NCI-H2081 treated with DMSO at 0.1 percent for 48 hours (cell line): ENCODE measurements at places on chromosomes 6 and 20.

GRCh38 chr6:14459315-14459714 lies 341.7 kb downstream of the CD83 start:
- no peak for DNase-seq

DNA sequence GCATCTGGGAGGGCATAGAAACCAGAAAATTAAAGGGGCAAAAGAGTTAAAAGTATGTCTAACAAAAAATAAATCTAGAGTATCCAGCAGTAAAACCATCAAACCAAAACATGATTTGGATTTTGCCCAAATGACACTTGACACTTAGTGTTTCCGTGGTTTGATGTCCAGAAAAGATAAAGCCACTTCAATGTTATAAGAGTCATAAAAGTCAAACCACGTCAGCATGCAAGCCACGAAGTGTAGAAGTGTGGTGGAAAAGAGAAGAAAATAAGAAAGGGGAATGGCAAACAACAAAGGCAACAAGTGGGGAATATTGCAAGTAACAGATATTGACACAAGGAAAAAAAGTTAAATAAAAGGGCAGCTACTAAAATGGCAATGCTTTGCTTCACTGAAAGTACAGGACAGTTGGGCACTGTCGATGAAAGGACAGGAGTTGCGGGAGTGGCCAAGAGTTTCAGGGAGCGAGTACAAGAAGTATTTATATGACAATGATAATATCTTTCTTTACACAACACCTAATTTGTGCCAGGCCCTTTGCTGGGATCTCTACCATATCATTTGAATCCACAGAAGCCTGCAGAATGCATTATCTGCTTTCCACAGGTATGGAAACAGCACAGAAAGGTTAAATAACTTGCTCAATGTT lies 6.3 kb upstream of the HDDC2 start:
- DNase-seq: no peak

GRCh38 chr20:57153238-57153905 lies 113.1 kb downstream of the BMP7 start:
- DNase-seq: no peak

GRCh38 chr6:76435174-76435573 lies 362.7 kb upstream of the IMPG1 start:
- DNase-seq: no peak

DNA sequence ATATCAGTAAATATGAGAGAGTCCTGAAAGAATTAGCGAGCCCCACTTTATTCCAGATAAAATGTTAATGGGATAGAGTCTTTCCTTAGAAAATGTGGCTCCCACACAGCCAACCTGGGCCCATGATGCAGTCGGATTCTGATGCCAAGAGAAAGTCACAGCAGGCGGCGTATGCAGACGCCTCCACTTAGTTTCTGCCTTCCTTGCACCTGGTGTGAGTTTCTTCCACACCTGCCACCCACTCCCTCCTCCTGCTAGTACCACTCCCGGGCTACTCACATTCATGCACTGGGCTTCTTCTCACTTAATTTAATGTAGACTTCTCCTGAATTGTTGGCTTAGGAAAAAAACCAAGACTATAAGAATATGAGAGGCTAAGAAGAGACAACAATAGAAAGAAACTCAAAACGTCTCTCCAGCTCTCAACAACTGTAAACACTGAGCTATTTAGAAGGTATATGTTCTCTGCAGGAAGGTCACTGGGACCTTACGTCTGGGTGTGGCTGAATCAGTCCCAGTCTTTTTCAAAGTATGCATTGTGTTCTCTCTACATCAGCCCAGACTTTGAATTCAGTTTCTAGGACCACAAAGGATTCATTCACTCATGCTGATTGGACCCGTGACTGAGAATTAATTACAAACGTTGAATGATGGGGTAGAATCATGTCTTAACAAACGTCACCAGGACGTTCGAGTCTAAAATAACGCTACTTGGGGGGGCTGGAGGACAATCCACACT lies 70.4 kb downstream of the GCNT2 start:
- no peak for DNase-seq

DNA sequence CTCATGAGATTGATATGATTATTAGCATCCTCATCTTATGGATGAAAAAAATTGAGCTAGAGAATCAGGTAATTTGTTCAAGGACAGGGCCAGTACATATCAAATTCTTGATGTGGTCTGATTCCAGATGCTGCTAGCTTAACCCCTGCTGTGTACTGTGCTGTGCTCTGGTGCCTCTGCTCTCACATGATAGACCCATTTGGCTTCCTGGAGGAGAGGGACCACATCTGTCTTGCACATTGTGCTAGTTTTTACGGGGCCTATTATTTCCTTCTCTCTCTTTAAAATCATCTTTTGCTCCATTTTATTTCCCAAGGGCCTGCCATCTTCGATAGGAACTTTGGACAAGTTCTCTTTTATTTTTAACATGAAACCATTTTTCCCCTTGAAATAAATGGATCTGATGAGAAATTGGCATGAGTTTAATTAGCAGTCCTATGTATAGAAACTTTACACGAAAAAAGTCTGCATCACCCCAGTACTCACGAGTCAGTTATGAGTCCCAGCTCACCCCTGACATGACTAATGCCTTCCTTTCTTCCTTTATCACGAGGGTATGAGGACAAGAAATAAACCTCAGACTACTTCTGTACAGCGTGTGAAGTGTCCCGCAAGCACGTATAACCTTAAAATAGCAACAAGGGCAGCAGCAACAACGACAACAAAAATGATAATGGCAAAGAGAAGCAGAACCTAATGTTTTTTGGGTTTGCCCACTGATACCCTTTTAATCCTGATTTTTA lies 26.5 kb downstream of the CD109 start:
- no peak for DNase-seq

GRCh38 chr6:14881398-14881797 lies 364.5 kb upstream of the JARID2 start:
- DNase-seq: no peak

- DNase-seq: no peak
Measured at GRCh38 chr6:142359271-142359960, 57.6 kb downstream of the ADGRG6 start.

GRCh38 chr6:147285087-147285855 lies 81.1 kb downstream of the STXBP5 start:
- peak; percentile 10 for DNase-seq

DNA sequence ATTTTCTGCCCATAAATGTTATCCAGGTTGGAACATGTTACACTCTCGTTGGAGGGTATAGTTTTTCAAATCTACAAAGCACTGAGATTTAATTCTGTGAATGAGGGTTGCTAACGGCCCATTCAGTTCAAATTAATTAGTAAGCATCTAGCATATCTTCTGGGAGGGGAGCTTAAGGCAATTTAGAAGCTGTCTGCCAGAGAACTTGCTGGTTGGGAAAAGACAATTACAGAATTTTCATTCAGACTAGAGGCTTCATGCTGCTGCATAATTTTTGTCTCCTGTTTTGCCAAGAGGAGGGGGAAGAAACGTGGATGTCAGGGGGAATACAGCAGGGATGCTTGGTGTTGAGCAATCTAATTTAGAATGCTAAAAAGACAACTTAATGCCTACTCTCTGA lies 268.3 kb upstream of the FAM83B start:
- no peak for DNase-seq

DNA sequence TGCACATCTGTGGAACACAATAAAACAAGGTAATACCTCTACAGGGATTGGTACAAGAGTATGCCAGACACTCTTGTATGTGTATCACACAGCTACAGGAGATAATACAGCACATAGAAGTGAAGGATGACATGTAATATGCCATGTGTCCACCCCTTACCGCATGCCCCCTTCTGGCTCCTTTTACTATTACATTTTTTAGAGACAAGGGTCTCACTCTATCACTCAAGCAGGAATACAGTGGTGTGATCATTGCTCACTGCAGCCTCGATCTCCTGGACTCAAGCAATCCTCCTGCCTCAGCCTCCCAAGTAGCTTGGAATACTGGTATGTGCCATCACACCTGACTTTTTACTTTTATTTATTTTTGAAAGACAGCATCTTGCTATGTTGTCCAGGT lies 4.2 kb upstream of the NCR3 start:
- no peak for DNase-seq

- no peak for DNase-seq
Measured at GRCh38 chr6:129893640-129894039, 32.5 kb upstream of the TMEM244 start.

DNA sequence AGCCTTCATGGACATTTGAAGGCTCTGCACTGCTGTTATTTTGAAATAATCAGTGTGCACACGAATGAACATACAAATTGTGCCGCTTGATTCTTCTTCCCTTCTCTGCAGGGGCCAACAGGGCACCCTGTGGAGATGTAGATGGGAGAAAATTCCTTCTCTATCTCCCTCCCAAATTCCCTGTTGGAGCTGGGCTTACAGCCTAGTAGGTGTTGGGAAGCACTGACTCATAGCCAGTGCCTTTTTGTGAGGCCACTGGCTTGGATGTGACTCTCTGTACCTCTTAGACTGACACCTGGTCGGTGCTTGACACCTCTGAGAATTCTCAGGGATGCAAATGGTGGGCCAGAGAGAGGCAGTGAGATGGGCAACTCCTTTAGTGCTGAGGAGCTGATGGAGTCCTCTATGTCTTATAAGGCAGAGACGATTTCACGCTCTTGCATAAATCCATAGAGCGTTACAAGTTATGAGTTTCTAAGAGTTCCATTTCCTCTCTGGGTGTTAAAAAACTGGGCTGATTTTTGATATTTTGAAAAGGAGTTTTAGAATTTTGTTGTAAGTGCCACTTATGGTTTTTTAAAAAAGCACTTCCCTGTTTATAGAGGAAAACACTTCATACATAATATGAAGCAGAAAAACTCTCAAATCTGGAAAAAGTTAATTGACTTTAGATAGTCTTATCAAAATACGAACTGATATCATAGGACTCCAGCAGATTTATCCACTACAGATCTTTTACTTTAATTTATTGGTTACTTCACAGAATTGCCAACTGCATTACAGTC lies 89.8 kb upstream of the MAP3K7 start:
- DNase-seq: no peak

DNA sequence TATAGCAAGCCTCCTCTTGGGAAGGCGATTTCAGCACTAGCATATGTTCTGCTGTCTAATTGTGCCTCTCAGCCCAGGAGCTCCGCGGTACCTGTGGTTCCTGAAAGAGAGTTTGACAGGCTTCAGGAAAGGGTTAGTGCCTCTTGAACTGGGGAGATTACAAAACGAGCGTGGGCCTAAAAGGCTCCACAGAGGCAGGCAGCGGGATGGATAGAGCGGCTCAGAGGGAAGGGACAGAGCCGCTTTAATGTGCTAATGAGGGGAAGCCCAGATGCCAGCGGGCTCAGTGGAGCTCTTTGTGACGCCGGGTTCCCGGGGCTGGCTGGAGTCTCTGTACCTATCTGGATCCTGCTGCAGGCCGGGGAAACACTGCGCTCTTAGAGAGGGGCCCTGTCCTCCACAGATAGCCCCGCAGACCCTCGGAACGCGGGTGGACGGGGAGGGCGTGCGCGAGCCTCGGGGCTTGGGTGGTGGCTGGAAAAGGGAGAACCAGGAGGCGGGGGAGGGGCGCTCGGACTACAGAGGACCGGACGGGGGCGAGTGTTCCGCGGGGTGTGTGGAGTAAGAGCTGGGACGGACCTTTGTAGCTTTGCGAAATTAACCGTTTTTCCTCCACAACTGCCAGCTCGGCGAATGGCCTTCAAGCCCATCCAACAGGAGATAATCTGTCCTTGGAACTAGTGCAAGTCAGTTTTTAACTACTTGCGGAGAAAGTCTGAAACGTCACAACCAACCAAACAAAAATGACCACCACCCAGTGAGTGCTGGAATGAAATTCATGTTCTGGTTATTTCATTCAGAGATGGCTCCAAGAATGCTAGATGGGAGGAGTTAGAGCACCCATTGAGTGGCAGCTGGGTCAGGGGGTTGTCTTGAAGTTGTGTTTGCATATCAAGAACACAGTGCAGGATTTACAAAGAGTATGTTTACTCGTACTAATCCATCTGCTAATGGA lies 13.0 kb downstream of the SLC35F1 start:
- no peak for DNase-seq
